ENCODE measurements at places on chromosomes 12 and 14.

DNA sequence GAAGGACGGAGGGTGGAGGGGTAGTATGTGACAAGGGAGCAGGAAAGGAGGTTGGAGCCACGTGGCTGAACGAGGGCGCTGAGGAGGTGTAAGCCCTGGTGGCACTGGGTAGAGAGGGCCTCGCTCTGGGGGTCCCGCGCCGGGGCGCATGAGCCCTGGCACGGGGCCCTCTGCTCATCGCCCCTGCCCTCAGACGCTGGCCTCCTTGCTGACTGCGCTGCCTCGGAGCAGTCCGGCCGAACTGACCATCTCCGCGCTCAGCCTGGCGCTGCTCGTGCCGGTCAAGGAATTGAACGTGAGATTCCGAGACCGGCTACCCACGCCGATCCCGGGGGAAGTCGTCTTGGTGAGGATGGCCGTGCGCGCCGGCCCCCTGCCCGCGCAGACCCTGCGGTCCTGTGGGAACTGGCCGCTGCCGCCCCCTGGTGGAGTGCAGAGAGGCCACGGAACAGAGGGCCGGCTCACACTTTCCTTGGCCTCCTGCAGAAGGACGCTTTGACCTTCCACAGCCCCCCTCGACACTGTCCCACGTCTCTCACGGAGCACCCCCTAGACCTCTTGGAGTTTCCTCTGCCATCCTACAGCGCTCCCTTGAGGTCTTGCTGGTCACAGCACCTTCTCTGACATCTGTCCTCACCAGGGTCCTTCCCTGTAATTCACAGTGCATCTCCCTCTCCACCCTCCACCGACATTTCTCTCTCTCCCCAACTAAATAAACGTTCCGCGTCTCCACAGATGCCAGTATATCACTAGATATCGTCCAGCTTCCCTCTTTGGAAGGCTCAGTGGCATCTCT is 10.5 kb downstream of the ARHGEF25 start:
- peak; percentile 67 for DNase-seq

DNA sequence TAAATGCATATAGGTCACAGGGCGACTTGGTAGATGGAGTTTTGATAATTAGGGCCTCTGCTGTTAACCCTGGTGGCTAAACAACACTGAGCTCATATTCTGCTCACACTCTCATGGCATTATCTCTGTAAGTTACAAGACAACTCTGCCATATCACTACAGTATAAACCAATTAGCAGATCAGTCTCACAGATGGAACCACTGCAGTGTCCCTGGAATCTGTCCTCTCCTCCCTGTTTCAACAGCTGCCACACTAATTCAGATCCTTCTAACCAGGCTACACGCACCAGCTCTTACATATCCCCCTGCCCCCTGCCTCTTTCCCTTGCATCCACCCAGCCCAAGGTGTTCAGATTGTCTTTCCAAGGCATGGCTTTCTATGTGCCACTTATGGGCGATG is 161.0 kb upstream of the RMST start:
- no peak for DNase-seq

DNA sequence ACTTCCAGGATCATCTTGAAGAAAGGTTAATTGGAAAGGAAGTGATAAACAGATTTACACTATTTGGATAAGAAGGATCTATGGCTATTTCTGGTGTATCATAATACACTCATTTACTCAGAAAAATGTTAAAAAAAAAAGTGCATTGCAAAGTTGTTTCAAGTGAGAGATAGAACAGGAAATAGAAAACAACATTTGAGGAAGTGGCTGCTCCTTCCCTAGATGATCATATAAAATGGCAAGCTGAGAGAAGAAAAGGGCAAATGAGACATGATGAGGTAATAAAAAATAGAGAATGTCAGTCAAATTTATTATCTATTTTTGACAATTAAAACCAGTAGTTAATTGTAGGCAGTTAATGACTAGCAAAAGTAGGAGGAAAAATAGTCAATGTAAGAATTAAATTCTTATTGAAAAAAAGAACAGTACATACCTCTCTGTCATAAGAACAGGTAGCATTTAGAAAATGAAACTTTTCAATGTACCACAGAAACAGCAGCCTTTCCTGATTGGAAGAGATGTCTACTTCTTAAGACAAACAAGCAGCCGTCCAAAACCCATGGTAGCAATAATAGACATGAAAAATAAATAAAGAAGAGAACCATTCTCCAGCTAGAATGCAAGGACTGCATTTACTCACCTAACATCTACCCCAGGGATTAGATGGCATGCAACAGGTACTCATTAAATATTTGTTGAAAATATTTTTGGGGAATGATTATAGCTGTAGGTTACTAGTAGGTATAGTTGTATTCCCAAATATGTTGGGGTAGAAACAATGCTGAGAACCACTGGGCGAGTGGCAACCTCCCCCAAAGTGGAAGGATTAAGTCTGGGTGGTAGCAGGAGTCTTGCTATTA is 63.9 kb upstream of the GRIP1 start:
- DNase-seq: no peak

GRCh38 chr12:110270125-110270962 is 10.7 kb upstream of the ATP2A2 start:
- no peak for DNase-seq

DNA sequence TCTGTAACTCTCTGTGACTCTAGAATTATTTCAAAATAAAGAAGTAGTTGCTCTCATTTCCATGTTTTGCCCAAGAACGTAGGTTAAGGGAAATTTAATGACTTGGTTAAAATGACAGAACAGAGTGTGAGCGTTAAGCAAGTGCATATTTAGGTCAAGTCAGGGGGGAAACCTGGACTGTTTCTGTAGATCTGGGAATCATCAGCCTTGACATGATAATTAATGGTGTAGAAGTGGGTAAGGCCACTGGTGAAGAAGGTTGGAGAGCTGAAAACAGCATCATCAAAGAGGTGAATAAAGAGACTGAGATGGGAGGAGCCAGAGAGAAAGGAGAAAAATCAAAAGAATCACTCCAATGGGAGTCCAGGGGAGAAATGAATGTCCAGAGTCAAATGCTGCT is 49.4 kb upstream of the STK38L start:
- DNase-seq: no peak

- DNase-seq: no peak
Observed at GRCh38 chr14:64891173-64891838, 11.6 kb upstream of the SPTB start.

DNA sequence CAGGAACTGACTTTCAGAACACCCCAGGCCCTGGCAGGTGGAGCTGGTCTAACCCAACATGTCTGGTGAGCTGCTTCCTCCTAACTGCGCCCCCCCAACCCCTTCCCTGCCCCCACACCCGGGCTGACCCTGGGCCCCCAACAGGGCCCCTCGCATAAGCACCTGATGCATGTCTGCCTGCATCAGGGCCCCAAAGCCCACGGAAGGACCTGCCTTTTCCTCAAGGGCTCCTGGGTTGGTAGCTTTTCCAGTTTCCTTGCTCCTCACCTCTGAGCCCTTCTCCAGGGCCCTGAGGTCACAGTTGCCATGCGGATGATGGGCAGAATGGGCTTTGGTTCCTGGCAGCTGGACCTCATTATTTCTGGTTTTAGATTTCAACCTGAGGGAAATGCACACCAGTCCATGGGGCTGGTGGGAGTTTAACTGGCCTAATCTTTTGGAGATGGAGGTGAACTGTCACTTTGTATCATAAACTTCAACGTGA is 18.5 kb downstream of the TESC start:
- DNase-seq: no peak

DNA sequence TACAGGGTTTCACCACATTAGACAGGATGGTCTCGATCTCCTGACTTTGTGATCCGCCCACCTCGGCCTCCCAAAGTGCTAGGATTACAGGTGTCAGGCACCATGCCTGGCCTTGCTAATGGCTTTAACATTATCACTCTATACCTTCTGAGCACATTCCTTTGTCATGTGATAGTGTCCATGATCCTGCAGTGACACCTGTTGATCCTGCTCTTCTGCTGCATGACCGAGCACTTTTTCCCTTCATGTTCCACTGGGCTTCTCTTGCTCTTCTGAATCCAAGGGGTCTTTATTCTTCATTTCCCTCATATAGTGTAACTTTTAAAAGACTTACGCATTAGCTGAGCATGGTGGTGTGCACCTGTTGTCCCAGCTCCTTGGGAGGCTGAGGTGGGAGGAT is 11.6 kb downstream of the ZNF268 start:
- DNase-seq: no peak

- DNase-seq: no peak
Observed at GRCh38 chr12:94145191-94145983, 3.0 kb upstream of the PLXNC1 start.

GRCh38 chr12:123367511-123367910 is 2.9 kb upstream of the SBNO1 start:
- no peak for DNase-seq

DNA sequence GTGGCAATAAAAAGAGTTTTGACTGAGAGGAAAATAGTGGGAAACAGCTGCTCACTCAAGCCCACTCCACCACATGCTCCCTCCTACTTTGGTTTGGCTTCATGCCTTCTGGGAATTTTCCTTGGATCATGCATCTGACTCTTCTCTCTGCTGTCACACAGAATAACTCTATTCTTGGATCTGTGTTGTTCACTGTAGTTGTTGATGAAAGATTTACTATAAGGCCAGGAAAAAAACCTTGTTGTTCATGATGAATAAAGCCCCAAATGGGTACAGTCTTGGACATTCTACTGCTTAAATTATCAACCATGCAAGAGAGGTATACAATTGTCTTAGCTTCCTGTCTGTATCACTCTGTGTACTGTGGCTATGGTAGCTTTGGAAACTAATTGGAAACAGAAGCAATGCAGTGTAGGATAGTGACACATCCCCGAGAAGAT is 70.5 kb downstream of the TMX1 start:
- no peak for DNase-seq

GRCh38 chr14:46063872-46064271 is 587.7 kb downstream of the RPL10L start:
- no peak for DNase-seq

Measured in naive thymus-derived CD4-positive, alpha-beta T cell (primary cell).